Non-pigmented ciliary epithelial cell (primary cell): ENCODE measurements at places on chromosomes 12 and 14.

GRCh38 chr12:22858849-22859570, 234.0 kb downstream of the ETNK1 start:
- DNase-seq = no peak

DNA sequence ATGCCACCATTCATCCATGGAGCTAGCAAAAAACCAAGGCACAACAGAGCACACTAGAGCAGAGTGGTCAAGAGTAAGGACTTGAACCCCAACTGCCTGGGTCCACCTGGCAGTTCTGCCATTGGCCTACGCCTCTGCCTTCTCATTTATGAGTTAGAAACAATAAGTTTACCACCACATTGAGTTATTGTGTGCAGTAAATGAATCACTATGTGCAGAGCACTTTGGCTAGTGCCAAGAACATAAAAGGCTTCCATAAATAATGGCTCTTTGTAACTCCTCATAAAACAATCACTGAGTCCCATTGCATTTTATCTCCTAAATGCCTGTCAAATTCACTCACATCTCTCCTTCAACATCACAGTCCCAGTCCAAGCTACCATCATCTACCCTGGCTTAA, 86.3 kb downstream of the OTX2 start:
- DNase-seq = no peak

GRCh38 chr12:66693901-66694513, 15.1 kb upstream of the GRIP1 start:
- DNase-seq = peak; percentile 44

GRCh38 chr14:92143309-92143708, 21.5 kb downstream of the CPSF2 start:
- no peak for DNase-seq

DNA sequence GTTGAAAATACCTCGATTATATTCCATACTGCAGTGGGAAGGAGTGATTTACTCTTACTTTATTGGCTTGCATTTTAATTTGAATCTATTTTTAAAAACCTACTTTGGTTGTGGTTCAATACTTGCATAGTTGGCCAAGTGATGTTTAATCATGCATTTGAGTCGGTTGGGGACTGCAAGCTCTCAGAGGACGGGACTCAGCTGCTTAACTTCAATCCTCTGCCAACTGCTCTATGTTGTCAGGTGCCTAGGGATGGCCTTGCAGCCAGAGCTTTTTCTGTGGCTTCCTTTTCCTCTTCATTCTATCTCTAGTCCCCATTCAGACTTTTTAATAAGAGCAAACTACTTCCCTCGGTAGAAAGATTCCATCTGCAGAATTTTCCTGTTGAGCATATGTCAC, 53.4 kb upstream of the KRR1 start:
- no peak for DNase-seq

DNA sequence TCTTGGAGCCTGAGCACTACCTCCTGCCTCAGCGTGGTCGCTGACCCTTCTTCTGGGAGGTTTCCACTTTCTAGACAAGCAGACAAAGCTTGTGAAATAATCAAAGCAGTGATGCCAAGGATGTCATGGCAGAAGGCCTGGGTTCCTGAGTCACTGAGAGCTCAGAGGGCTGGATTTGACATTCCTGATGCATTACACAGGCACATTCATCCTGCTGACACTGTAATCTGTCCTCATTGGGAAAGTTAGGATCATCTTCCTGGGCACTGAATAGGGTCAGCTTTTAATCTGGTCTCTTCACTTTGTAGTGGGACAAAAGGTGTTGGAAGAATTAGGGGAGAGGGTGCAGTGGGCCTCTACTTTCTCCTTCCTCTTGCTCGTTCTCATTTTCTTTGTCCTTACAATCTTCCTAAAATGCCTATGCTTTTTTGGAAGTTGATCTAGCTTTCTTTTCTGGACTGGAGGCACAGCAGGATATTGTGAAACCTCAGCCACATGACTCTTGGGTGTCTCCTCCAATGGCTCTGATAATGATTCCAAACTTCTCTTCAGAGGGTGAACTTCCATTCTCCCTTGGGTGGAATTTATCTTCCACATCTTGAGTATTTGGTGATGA, 29.6 kb downstream of the EEA1 start:
- peak; percentile 95 for DNase-seq

GRCh38 chr14:34660796-34661195, 30.8 kb upstream of the SNX6 start:
- DNase-seq = no peak

- no peak for DNase-seq
Observed at GRCh38 chr14:90248594-90248993, 7.8 kb upstream of the PSMC1 start.

- no peak for DNase-seq
Observed at GRCh38 chr14:28596391-28596790, 170.2 kb upstream of the FOXG1 start.

DNA sequence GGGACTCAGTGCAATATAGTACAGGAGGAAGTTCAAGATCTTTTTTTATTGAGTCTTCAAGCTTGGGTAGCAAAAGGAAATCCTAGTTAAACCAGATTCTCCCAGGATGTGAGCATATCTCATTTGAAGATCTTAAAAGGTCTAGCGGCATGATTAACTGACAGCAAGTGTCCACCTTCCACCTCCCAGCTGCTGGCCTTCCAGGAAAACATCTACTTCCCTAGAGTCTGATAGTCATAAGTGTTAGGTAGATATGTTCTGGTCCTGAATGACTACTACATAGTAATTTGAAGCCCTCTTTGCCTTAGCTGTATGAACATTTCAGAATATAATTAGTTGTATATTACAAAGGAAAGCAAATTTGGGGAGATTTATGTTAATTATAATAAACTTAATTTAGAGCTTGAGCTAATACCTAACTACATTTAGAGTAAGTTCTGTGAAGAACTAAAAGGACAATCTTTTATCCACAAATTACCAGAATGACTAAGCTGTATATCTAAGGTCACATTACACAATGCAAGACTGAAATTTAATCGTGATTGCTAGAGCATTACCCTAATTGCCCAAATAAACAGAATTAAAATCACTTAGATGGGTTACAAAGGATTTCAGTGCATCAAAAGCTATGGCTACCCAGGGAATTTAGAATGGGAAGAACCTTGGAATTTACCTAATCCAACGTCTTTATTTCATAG, 9.9 kb downstream of the LGR5 start:
- DNase-seq = no peak

GRCh38 chr12:120012067-120012621, 23.1 kb downstream of the BICDL1 start:
- no peak for DNase-seq

- no peak for DNase-seq
Observed at GRCh38 chr14:92991536-92991935, 68.6 kb downstream of the CHGA start.

GRCh38 chr14:21105095-21105494, 4.2 kb downstream of the TMEM253 start:
- DNase-seq = no peak

DNA sequence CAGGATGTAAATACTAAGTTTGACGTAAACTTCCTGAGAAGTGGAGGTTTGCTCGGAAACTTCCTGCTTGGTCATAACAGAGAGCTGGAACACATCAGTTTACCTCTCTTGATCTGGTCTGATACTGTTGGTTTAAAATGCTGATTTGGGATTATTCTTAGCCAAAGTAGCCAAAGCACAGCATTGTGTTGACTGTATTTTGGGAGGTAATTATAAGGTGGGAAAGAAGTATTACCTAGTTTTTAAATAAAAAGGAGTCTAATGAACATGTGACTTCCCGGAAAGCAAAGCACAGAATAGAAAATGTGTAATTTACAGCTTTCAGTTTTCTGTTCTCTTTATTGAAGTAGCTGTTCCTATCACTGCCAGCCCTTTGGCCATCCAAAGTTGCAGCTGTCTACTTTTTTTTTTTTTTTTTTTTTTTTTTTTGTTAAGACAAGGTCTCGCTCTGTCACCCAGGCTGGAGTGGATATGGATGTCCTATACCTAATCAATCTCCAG, 52.2 kb upstream of the SRP54 start:
- DNase-seq = no peak

DNA sequence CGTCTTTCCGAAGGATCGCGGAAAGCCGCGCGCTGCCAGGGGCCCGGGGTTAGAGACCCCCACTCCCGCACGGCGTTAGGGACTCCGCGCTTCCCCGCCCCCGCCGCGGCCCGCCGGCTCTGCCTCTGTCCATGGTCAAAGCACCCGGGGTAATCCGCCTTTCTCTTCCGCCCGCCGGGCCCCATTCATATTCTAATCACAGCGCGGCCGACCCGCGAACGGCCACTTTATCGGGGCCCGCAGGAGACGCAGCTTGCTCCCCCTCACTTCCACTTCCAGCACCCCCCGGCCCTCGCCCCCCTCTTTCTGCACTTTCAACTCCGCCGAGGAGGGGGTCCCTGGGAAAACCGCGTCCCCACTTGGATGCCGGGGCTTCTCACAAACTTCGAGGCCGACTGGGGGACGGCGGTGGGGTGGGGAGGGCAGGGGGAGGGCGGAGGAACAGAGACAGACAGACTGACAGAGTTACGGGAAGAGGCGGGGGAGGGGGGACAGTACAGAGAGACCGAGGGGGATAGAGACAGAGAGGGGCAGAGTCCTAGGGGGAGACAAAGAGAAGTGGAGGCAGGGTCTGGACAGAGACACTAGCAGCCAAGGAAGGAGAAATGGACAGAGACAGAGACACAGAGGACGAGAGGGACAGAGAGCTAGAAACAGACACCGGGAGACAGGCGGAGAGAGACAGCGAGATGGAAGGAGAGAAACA, 1.1 kb upstream of the RFX4 start:
- DNase-seq = no peak

GRCh38 chr12:75634244-75635222, 123.1 kb upstream of the KRR1 start:
- no peak for DNase-seq

DNA sequence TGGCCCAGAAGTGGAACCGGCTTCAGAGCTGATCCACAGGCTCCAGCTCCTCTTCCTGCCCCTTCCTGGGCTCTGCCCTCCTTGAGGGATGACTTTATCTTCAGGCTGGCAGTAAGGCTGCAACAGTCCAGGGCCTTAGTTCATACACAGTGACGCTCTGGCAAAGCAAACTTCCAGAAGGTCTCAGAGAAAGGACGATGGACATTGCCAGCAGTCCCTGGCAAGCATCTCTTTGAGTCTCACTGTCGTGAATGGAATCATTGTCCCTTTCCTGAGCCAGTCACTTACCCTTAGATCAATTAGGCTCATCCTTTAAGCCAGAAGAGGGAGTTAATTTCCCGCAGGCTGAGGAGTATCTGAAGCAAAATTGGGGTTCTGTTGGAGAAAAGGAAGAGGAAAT, 8.6 kb downstream of the AK7 start:
- no peak for DNase-seq

- no peak for DNase-seq
Observed at GRCh38 chr12:116087962-116088361, 189.5 kb downstream of the MED13L start.

GRCh38 chr14:61277784-61278183, 3.4 kb downstream of the TMEM30B start:
- DNase-seq = no peak

GRCh38 chr14:101961011-101961721, 3.2 kb upstream of the DYNC1H1 start:
- no peak for DNase-seq

DNA sequence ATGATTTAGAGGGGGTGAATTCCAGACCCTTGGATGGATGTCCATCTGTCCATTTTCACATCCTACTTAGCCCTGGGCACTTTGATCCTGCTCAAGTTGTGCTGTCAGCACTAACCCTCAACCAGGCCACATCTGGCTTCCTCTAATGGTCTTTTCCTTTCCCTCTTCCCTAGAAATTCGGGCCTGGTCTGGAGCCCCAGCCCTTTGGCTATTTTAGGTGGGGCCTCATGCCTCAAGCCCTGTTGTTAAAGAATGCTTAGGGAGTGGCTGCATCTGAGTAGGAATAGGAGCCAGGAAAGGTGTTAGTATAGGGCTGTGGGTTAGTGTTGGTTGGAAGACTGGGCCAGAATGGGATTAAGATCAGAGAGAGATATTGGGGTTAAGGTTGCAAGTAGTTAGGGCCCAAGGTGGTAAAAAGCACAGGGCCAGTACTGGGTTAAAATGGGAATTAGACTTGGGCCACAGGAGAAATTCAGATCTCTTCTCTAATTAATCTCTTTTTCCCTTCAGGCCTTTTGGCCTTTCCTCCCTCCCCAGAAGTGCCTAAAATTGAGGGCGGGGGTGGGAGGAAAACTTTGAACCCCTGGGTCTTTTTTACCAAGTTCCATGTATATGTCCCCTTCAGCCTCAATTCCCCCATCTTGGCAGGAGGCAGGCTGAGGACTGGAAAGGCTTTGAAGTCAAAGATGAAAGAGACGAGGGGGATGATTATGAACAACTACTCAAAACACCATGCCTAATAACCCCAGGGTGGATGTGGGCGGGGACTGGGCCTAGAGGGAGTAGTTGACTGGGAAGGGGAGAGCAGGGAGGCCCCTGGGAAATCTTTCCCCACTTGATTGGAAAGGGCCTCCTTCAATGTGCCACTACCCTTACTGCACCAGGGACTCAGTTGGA, 4.0 kb upstream of the ZNF385A start:
- no peak for DNase-seq

GRCh38 chr12:3550839-3551238, 59.8 kb downstream of the PRMT8 start:
- DNase-seq = no peak

GRCh38 chr14:100286484-100287191, 19.6 kb downstream of the SLC25A29 start:
- DNase-seq = no peak

GRCh38 chr14:35992816-35993683, 166.9 kb downstream of the BRMS1L start:
- no peak for DNase-seq

DNA sequence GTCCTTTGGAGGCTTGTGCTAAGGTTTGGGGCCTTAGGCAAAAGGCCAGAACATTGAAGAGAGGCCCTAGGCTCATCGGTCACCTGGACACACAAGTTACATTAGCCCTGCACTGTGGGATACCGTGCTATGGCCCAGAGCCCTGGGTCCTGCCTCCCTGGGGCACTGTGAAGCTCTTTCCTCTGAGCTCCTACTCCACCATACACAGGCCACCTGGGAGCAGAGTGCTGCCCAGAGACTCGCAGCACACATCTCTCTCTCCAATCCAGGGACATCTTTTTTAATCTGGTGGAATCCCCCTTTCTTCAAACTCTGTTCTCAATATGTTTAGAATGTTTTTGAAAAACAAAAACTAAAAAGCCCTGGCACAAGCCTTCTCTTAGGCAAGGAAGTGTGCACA, 314.2 kb upstream of the RGS6 start:
- DNase-seq = no peak

- DNase-seq = no peak
Observed at GRCh38 chr14:57754527-57754926, 111.4 kb downstream of the SLC35F4 start.

GRCh38 chr12:6492838-6493496, at the start of gene MRPL51:
TSS of gene MRPL51 (minus strand) at chr12:6493262. CDS start at chr12:6493136, 126 bp downstream.
- DNase-seq = peak; percentile 71

DNA sequence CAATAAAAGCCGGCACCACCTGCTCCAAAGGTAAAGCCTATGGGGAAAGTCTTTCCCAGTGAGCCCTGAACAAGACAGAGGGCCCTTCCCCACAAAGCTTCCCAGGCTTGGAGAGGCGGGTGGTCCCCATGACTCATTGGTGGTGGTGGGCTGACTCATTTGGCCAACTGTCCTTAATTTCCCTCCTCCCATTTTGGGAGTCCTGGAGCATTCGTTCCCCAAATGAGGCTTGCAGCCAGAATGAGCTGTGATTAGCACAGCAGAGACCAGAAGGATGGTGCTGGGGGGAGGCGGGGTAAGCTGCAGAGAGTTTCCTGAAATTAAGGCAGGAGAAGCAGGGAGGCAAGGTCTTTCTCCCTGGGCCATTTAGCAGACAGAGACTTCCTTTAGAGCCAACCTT, 241.7 kb downstream of the DPF3 start:
- no peak for DNase-seq

- no peak for DNase-seq
Observed at GRCh38 chr12:124686370-124687173, 119.2 kb upstream of the NCOR2 start.

- no peak for DNase-seq
Observed at GRCh38 chr14:67418401-67419191, 6.6 kb upstream of the PLEK2 start.
